ENCODE measurements at places on chromosomes 12 and 14.
A peak's percentile ranks its signal among the peaks of the same experiment; 100 is the strongest.

DNA sequence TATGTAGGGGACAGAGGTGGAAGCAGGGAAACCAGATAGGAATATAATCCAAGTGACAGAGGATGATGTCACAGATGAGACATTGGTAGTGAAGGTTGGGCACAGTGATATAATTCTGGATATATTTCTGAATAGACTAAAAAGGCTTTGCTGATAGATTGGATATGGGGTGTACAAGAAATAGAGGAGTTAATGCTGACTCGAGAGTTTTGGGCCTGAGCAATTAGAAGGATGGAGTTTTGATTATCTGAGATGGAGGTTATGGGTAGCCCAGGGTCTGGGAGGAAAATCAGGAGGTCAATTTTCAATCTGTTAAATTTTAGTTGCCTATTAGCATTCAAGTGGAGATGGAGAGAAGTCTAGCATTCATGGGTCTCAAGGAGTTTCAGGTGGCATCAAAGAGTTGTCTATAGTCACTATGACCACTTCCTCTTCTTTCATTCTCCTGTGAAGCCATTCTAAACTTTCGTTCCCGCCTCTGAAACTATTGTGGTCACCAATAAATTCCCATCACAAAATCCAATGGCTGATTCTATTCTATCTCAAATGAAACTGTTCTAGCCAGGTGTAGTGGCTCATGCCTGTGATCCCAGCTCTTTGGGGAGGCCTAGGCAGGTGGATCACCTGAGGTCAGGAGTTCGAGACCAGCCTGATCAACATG lies 10.6 kb upstream of the ANO6 start:
- DNase-seq: no peak

DNA sequence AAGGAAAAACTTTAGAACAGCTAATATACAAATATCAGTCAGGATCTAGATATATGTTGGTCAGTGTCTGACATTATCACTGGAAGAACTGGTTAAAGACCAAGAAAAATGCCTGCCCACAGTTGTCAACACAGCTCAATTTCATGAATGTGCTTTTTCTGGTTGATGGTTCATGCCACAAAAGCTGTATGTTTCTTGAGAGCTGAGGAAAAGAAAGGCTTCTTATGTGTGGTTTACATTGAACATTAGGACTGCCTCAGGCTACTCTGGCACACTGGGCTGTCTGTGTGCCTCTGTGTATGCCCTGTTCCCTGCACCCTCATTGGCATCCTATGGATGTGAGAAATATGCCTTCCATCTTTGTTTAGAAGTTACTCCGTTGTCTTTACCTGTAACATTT lies 218.8 kb upstream of the RGS6 start:
- no peak for DNase-seq

- no peak for DNase-seq
These were observed 170.6 kb downstream of the BMP4 start for GRCh38 chr14:53786045-53786444.

GRCh38 chr12:120366341-120366705 lies 2.6 kb downstream of the MSI1 start:
- DNase-seq: no peak

- no peak for DNase-seq
These were observed 23.3 kb downstream of the MEG3 start for GRCh38 chr14:100849115-100849781.

- DNase-seq: peak; percentile 46
These were observed at the start of gene IGFBP6 for GRCh38 chr12:53097564-53098353. Gene IGFBP6 (plus strand): TSS chr12:53097667. CDS start chr12:53097718, 51 bp downstream.

GRCh38 chr14:70884595-70885342 lies 22.5 kb upstream of the PCNX1 start:
- DNase-seq: no peak

DNA sequence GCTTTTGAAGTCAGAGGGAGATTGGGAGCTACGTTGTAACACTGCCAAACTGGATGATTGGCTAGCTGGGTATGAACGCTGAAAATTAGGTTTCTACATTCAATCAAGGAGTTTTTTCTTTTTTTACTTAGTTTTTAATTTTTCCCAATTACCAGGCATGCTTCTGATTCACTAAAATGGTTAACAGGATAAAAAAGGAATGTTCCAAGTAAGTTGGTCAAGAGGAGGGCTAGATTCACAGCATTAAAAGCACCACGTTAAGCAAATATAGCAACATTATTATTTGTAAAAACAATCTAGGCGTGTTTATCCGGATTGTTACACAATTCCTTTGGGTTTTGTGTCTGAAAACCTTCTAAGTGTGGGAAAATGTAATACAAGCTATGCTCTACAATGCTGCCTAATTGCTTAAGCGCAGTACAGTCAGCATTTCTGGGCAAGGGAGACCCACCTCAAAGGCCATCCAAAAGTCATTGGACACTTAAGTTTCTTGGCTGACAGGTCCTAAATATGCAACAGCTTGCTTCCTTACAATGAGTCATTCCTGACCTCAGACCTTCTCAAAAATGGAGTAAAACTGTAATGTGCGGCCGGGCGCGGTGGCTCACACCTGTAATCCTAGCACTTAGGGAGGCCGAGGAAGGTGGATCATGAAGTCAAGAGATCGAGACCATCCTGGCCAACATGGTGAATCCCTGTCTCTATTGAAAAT lies 1.2 kb downstream of the RPLP0 start:
- DNase-seq: peak; percentile 58

DNA sequence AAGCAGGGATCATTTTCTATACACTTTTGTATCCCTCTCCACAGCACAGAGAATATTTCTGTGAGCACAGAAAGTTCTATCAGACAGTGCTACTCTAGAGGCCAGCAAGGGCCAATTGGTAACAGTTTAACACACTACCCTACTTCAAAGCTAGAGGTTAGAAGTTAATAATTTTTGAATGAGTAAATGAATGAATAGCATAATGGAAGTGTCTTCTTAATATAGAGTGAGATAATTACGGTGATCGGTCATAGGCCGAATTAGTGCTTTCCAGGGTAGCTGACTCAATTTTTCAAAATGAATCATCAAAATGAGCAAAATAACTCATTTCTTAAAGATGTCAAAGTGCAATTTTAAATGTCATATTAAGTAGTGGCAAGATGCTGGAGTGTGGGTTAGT lies 67.0 kb upstream of the CCDC198 start:
- DNase-seq: no peak

DNA sequence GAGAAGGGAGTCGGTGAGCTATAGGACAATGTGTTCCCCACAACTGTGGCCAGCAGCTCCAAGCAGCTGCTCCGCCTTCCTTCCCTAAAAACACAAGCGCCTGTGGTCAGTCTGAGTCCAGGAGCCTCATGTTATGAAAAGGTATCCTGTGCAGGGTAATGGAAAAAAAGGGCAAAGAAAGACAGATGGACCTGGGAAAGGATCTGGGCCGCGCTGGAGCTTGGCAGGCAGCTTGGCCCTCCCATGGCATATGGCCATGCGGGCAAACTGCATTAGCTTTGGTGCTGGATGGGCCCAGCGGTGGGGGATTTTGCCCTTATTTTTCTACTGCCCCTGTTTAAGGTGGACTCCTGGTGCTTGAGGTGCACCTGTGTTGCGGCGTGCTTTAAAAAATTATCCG lies 23.7 kb upstream of the CHST11 start:
- DNase-seq: no peak
